PC-3 (cell line): ENCODE measurements at places on chromosomes 16 and 17. TPM values are rescaled to one million over a fixed set of nuclear protein-coding genes. Genes with fewer than 3 reads are reported as not detected.

EXOC3L1 gene
- not detected in 2 replicates for total RNA-seq

GRCh38 chr17:14791221-14791620 is 473.9 kb downstream of the PMP22 start:
- DNase-seq, result no peak

- no peak for DNase-seq
These were observed 26.7 kb downstream of the KDM8 start for GRCh38 chr16:27229891-27230470.

- peak; percentile 42 for DNase-seq
These were observed 12.3 kb downstream of the CACNG4 start for GRCh38 chr17:66976781-66977201.

GRCh38 chr17:79943347-79944241 is 92.1 kb downstream of the TBC1D16 start:
- DNase-seq, result no peak

- DNase-seq, result peak; percentile 67
These were observed 32.0 kb downstream of the MBTPS1 start for GRCh38 chr16:84084570-84085270.

DNA sequence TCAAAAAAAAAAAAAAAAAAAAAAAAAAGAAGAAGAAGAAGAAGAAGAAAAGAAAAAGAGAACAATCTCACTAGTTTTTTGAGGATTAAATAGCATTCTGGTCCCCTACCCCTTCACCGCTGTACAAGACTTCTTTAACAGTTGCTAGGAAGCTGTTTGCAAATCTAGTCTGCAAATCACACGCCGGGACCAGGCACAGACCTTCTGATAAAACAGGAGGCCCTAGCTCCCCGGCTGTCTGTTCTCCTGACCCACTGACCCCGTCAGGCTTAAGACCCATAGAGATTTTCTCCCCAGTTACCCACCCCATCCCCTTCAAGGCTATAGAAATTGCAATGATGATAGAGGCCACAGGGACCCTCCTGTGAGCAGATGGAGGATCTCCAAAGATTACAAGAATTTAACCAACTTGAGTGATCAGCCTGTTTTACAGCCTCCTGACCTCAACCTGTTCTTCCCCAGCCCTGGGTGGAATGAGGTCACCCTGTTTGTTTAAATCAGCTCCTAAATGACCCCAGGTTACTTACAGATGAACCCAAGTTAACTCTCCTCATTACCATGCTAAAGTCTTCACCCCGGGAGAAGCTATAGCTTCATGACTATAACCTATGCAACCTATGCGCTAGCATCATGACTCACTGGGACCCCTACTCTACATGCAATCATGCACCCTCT is 11.8 kb upstream of the SULT1A1 start:
- no peak for DNase-seq

DNA sequence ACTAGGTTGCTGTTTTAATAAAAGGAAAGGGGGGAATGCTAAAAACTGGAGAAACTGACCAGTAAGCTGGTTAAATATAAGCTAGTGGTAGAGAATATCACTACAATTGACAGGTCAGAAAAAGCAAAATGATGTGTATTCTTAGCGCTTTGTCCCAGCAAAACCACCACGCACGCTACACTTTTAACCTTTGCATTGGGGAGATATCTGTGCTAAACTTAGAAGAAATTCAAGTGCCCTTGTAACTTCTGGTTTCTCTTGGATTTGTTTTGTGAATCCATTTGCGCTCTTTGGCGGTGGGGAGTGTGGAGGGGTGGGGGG is 1.4 kb downstream of the GAN start:
- DNase-seq, result no peak

GRCh38 chr17:4842376-4842775 is 9.2 kb downstream of the MINK1 start:
- DNase-seq, result no peak
